Left lung (tissue), 14 donors: ENCODE measurements at places on chromosomes 11 and 22. TPM values are rescaled to one million over a fixed set of nuclear protein-coding genes. Genes with fewer than 3 reads are reported as not detected.

DNA sequence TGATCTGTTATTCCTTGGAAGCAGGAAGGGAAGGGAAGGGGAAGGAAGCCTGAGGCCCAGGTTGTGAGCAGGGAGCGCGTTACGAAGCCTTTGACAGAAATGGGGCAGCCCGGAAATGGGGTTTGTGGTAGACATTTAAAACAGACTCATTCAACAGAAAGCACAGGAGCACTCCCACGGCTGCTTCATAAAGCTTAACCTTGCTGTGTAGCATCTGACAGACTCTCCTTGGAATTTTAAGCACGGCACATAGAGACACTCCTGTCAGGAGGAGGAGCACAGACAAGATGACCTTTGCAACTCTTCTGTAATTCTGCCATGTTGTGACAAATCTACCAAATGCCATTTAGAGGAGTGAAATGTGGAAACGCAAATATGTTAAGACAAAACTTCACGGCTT lies 131.6 kb downstream of the FBXO7 start:
- DNase-seq, result no peak

DNA sequence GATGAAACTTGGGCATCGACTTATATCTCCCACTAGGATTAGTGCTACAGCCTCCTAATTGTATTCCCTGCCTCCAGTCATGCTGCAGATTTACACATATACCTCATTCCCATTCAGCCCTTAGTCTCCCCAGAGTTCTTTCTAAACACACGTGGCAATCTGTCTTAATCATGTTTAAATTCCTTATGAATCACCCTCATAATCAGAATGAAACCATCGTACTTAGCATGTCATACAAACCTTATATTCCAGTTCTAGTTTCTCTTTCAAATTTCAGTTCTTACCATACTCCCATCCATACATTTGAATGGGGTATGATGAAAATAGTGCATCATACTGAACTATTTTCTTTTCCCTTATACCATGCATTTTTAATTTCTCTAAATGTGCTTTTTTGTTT lies 6.0 kb upstream of the OR10A2 start:
- no peak for DNase-seq

- DNase-seq, result no peak
Measured at GRCh38 chr11:3026803-3027202, 30.4 kb downstream of the CARS1 start.

Gene C22orf42
- not detected for total RNA-seq

Gene PIWIL4
- 1.3 TPM for total RNA-seq

Gene C22orf31
- not detected for total RNA-seq

Gene VSTM5
- total RNA-seq, result 0.38 TPM

Gene MRGPRF
- total RNA-seq, result 22.6 TPM
